ENCODE measurements at places on chromosomes 4 and X.

GRCh38 chr4:114005569-114006442, 26.4 kb upstream of the ARSJ start:
- no peak for DNase-seq

DNA sequence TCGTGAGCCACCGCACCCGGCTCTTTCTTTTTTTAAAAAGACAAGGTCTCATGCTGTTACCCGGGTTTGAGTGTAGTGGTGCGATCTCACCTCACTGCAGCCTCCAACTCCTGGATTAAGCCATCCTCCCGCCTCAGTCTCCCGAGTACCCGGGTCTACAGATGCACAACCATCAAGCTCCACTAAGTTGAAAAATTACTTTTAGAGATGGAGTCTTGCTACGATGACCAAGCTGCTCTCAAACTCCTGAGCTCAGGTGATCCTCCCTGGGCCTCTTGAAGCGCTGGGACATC, 2.0 kb downstream of the SLC25A6 start:
- no peak for DNase-seq

GRCh38 chr4:165838575-165838974, 34.5 kb upstream of the TLL1 start:
- no peak for DNase-seq

- DNase-seq: no peak
Measured at GRCh38 chr4:154304679-154305078, 186.9 kb downstream of the DCHS2 start.

DNA sequence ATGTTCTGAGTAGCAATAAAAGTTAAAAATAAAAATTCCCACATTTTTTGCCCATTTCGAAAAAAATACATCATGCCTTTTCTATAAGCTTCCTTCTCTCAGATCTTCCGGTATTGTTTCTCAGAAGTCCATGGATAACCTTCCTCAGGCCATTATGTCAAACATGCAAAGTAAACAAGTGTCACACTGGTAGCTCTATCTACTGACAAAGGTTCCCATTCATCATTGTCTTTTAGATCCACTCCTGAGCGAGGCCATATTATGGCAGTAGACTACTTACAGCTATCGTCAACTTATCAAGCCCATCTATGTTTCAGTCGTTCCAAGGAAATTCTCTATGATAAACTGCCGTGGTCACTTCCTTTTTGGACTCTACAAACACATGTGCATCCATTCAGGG, 1068.2 kb downstream of the GLUD2 start:
- DNase-seq: no peak

DNA sequence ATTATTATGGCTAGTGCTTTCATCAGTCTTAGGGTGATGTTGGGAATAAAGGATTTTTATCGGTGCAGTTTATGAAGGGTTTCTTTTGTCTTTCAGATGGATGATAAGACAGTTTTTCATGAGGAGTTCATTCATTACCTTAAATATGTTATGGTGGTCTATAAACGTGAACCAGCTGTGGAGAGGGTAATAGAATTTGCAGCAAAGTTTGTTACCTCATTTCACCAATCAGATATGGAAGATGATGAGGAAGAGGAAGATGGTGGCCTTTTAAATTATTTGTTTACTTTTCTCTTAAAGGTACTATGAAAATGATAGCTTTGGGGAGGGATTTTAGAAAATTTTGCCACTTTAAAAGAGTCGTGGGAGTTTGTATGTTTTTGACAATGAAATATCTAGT, 1.3 kb downstream of the NCAPG start:
- no peak for DNase-seq

GRCh38 chrX:12489341-12489740, 301.9 kb upstream of the PRPS2 start:
- DNase-seq: no peak

- no peak for DNase-seq
Measured at GRCh38 chr4:186949847-186950246, 226.2 kb upstream of the FAT1 start.

DNA sequence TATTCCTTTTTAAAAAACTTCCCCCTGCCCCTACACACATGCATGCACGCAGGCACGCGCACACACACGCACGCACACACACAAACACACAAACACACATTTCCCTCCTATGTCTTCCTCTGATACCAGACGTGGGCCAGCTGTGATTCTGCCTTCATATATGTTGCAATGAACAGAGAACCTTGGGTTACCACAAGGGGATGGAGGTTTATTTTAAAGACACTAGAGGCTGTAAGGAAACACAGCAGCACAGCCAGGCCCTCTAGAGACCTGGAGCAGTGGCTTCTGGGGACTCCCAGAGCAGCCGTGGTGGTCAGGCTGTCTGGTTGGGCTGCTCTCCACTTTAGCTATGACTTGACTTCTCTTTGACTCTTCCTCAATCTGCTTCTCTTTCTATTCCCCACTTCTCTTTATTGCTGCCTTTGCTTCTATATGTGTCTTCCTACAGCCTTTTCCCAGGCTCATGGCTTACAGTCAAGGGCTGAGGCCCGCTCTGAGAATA, 3.2 kb upstream of the TLR10 start:
- DNase-seq: no peak

Data from AG09319 (cell line).